ENCODE measurements at places on chromosomes 1 and 21. TPM values are rescaled to one million over a fixed set of nuclear protein-coding genes. Genes with fewer than 3 reads are reported as not detected.

- H3K4me3 ChIP-seq: no peak overlapping the region
- no peak overlapping the region for H3K27ac ChIP-seq
- peaks cover 15% of the 10 kb centered on the region for H3K27me3 ChIP-seq
- no peaks in the 10 kb centered on the region for H3K4me1 ChIP-seq
- H3K36me3 ChIP-seq: no peaks in the 10 kb centered on the region
Measured at GRCh38 chr1:201400852-201401230, 1.7 kb upstream of the LAD1 start.

- H3K27ac ChIP-seq: no peak overlapping the region
- peaks cover 5% of the 10 kb centered on the region for H3K27me3 ChIP-seq
- DNase-seq: no peak
- peaks cover 11% of the 10 kb centered on the region for H3K4me1 ChIP-seq
- H3K4me3 ChIP-seq: no peak overlapping the region
- no peaks in the 10 kb centered on the region for H3K36me3 ChIP-seq
Measured at GRCh38 chr1:84570436-84571149, 3.6 kb downstream of the CTBS start.

GRCh38 chr1:29569971-29570634, 333.8 kb downstream of the PTPRU start:
- no peak overlapping the region for H3K27ac ChIP-seq
- no peaks in the 10 kb centered on the region for H3K27me3 ChIP-seq
- H3K36me3 ChIP-seq: peaks cover 17% of the 10 kb centered on the region
- DNase-seq: no peak
- H3K4me3 ChIP-seq: no peak overlapping the region
- H3K4me1 ChIP-seq: no peaks in the 10 kb centered on the region

The SLC45A1 gene
- total RNA-seq: 6.1 TPM

The PFKL gene
- total RNA-seq: 48.6 TPM

DNA sequence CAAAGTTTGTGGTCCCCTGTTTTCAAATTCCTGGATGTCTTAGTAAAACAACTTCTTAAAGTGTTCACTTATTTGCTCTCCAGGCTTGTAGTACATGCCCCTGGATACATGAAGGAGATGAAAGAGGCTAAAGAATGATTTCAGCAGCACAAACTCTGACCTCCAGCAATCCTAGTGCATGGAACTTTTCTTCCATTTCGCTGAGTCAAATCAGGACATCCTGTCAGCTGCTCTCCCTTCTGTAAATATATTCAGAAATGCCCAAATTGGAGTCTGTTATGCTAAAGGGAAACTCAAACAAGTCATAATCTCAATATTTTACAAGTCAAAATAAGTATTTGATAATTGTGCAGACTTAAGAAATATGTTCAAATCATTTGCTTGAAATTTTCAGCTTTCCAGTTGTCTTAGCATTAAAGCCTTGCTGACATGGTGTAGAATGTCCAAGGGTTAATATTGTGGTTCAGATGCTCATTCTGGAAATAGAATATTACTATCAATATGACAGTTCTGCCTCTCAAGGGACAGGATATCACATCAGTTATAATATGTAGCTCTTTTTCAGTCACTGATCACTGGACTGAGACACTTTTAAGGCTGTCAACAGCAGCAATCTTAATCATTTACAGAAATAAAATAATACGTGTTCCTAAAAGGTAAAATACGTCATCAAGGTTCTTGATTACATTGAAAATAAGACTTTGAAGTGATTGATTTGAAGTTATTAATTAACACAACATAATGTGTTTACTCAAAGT, 1157.3 kb downstream of the PLA2G4A start:
- peaks cover 4% of the 10 kb centered on the region for H3K4me1 ChIP-seq
- peaks cover 3% of the 10 kb centered on the region for H3K27me3 ChIP-seq
- H3K27ac ChIP-seq: peak overlapping the region; percentile 26
- DNase-seq: no peak
- no peaks in the 10 kb centered on the region for H3K36me3 ChIP-seq
- no peak overlapping the region for H3K4me3 ChIP-seq

- peaks cover 12% of the 10 kb centered on the region for H3K27me3 ChIP-seq
- DNase-seq: peak; percentile 35
- H3K36me3 ChIP-seq: peaks cover 4% of the 10 kb centered on the region
- H3K4me3 ChIP-seq: peak overlapping the region; percentile 95
- peak overlapping the region; percentile 92 for H3K27ac ChIP-seq
Measured at GRCh38 chr21:17612023-17612564, 607 bp downstream of the BTG3 start.

GRCh38 chr1:14599183-14599791, 802 bp downstream of the KAZN start:
- peaks cover 3% of the 10 kb centered on the region for H3K27me3 ChIP-seq
- no peaks in the 10 kb centered on the region for H3K36me3 ChIP-seq
- peak overlapping the region; percentile 5 for H3K27ac ChIP-seq
- DNase-seq: peak; percentile 66
- H3K4me1 ChIP-seq: peaks cover 28% of the 10 kb centered on the region
- peak overlapping the region; percentile 88 for H3K4me3 ChIP-seq

The ROR1 gene
- 11.3 TPM for total RNA-seq

The RAB7B gene
- total RNA-seq: not detected

DNA sequence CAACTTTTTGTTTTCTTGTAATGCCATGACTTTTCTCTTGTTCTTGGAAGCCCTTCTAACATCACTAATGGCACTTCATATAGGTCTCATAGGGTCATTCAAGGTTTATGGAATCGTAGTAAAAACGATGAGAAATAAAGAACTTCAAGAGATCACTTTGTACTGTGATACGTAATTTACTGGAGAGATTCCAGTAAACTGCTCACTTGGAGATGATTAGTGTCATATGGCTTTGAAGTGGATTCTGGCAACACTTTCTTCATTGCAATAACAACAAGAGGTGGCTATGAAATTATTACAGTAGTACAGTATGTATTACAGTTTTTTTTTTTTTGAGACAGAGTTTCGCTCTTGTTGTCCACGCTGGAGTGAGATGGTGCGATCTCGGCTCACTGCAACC, 103.4 kb downstream of the RUSC1 start:
- no peaks in the 10 kb centered on the region for H3K4me1 ChIP-seq
- H3K36me3 ChIP-seq: no peaks in the 10 kb centered on the region
- no peak overlapping the region for H3K4me3 ChIP-seq

DNA sequence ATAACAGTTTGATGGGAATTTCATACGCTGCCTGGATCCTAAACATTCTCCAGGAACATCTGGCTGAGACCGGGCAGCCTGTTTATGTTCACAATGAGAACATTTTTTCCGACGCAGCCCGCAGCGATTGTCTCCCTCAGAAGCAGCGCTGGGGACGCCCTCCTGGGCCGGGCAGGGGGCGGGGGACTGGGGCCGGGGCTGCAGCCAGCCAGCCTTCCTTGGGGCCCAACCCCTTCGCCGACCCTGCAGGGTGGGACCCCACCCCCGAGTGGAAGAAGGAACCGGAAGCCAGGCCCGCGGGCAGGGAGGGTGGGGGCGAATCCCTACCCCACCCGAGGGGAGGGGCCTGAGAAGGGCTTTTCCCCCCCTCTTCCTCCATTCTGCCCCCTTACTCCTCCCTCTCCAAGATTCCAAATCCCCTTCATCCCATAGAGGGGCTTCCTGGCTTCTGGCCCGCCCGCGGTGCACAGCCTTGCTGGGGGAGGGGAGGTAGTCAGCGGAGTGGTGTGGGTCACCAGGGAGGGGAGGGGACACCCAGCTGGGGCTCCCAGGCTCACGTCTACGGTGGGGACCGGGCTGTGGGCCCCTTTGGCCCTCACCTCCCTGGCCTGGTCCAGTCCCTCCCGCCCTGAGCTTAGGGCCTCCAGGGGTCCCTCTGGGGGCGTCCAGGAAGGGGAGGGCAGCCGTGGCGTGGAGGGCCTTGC, 60.6 kb downstream of the WNT9A start:
- no peaks in the 10 kb centered on the region for H3K36me3 ChIP-seq
- H3K27me3 ChIP-seq: peaks cover 2% of the 10 kb centered on the region
- no peak overlapping the region for H3K4me3 ChIP-seq
- H3K4me1 ChIP-seq: peaks cover 2% of the 10 kb centered on the region

DNA sequence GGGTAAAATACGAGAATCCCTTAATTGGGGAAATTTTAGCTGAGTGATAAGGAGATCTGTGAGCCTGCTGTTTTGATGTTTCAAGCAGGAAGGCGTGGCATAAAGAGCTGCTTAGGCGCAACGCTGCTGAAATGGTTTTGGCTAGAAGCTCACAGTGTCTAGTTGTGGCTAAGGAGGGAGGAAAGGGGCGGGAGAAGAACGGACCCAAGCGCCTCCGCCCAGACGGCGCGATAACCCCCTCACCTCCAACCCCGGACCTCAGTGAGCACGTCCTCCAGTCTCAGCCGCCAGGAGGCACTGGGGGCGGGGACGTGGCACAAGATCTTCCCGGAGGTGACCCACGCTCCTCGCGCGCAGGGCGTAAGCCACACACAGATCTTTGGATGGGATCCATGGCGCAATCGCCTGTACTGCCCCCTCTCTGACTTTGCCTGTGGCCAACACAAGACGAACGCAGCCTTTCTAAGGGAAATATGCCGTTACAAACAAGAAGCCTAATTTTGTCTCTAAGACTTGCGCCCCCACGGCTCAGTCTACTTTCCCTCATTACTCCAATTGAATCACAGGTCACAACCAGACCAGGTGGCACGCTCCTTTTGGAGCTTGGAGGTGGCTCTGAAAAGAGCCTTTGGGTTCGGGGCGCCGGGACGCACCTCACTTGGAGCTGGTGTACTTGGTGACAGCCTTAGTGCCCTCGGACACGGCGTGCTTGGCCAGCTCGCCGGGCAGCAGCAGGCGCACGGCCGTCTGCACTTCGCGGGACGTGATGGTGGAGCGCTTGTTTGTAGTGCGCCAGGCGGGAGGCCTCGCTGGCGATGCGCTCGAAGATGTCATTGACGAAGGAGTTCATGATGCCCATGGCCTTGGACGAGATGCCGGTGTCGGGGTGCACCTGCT, 23.4 kb upstream of the RNF187 start:
- DNase-seq: peak; percentile 75
- H3K27ac ChIP-seq: peak overlapping the region; percentile 80
- peak overlapping the region; percentile 91 for H3K4me3 ChIP-seq
- peaks cover 8% of the 10 kb centered on the region for H3K27me3 ChIP-seq

DNA sequence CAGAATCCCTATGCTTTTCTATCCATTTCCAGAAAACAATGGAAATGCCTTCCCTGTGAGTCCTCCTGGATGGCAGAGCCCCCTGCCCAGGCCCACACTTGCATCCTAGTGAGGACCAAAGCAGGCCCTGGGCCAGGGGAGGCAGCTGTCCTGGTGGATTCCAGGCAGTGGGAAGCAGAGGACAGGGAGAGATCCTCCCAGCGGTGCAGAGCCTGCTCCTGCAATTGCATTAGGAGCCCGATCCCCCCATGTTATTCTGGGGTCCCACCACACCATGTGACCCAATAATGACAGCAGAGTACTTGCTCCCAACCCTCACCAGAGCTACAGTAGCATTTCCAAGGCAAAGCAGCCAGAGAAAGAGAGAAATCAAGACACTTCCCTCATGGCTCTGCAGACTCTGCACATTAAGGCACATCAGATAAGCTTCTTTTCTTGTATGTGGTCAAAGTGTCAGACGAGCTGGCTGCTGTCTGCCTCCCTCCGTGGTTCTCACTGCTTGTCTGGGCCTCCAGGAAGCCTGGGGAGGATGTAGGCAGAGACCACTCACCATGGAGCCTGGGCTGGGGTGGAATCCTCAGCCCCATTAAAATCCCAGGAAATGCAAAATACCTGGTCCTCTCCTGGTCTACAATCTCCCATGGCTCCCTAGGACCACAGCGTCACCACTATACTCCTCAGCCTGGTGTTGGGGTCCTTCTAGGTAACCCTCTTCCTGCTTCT, 54.9 kb upstream of the RUNX3 start:
- DNase-seq: peak; percentile 3
- H3K27ac ChIP-seq: no peak overlapping the region
- H3K36me3 ChIP-seq: no peaks in the 10 kb centered on the region
- H3K4me1 ChIP-seq: no peaks in the 10 kb centered on the region
- peaks cover 16% of the 10 kb centered on the region for H3K27me3 ChIP-seq
- no peak overlapping the region for H3K4me3 ChIP-seq

DNA sequence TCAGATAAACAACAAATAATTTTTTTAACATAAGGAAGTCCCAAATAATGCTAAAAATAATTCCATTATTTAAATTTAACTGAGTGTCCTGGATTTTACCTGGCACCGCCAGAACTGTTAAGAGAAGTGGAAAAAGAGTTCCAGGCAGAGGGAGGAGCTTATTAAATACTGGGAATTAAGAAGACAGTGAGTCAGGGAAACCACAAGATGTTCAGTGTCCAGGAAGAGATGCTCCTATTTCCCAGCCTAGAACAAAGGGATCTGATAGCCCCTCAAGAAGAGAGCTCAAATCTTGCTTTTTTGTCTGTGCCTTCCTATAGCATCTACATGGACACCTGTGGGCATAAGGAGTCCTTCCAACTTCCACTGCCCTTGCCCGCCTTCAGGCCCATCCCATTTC, 85.9 kb downstream of the PGM1 start:
- H3K27ac ChIP-seq: no peak overlapping the region
- H3K4me3 ChIP-seq: no peak overlapping the region
- peaks cover 23% of the 10 kb centered on the region for H3K36me3 ChIP-seq
- DNase-seq: no peak
- peaks cover 8% of the 10 kb centered on the region for H3K27me3 ChIP-seq

The ORC1 gene
- total RNA-seq: 3.4 TPM

DNA sequence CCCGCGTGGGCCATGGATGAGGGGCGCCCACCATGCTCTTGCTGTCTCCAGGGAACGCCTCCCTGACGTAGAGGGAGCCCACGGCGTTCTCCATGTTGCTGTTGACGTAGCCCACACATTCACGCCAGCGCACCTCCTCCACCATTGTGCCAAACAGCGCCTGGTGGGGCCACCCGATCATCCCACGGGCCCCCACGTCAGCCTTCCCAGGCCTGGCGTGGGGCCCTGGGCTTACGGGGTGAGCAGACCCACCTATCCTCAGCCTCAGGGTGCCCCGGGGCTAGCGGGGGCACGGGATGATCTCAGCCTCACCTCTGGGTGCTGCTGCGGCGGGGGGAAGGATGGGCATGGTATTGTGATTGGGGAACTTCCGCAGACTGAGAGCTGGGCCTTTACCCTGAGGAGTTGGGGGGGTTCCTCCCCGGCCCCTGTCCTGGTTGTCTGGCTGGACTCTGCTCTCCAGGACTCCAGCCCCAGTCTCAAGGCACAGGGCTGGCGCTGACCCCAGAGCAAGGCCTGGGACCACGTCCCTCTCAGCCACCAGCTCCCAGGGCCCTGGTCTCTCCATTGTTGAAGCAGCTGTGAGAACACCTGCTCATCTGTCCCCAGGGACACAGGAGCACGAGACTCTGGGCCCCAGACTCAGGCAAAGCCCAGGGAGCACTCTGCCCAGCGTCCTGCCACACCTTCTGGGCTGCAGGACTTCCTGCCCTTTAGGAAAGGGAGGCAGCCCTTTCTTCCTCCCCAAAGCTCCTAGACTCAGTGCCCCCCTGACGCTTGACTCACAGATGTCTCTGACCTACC, 10.2 kb downstream of the PRXL2B start:
- H3K4me3 ChIP-seq: no peak overlapping the region
- no peaks in the 10 kb centered on the region for H3K27me3 ChIP-seq
- no peaks in the 10 kb centered on the region for H3K4me1 ChIP-seq
- H3K36me3 ChIP-seq: no peaks in the 10 kb centered on the region
- no peak overlapping the region for H3K27ac ChIP-seq

The TAS1R3 gene
- total RNA-seq: 1.3 TPM

All from glutamatergic neuron (in vitro differentiated cells).